NCI-H1105 treated with DMSO at 0.1 percent for 48 hours (cell line): ENCODE measurements at places on chromosomes 3 and 15.

- no peak for DNase-seq
These were observed 213.8 kb upstream of the FEZF2 start for GRCh38 chr3:62587169-62587568.

- DNase-seq: no peak
These were observed 11.0 kb downstream of the STARD5 start for GRCh38 chr15:81312790-81313543.

DNA sequence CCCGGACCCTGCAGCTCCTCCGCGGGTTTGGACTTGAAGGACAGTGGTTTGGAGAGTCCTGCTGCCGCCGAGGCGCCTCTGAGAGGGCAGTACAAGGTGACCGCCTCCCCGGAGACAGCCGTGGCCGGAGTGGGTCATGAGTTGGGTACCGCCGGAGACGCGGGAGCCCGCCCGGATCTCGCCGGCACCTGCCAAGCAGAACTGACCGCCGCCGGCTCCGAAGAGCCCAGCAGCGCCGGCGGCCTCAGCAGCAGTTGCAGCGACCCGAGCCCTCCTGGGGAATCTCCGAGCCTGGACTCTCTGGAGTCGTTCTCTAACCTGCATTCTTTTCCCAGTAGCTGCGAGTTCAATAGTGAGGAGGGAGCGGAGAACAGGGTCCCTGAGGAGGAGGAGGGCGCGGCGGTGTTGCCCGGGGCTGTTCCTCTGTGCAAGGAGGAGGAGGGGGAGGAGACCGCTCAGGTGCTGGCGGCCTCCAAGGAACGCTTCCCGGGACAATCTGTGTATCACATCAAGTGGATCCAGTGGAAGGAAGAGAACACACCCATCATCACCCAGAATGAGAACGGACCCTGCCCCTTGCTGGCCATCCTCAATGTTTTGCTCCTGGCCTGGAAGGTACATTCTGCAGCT, 634 bp downstream of the MINDY2 start:
- peak; percentile 57 for DNase-seq

DNA sequence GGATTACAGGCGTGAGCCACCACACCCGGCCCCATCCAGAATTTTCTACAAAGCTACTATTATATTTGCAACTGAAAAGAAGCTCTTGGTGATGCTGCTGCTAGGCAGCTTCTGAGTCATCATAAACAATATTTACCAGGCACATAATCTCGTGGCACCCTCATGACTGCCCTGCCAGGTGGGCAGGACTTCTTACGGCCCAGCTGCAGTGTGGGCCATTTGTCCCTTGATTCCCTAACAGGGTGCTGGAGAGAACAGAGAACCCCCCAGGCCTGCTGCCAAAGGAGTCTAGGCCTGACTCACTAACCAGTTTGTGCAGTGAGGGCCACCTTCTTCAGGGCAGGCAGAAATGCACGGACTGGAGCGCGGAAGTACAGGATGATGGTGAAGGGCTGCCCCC, 4.9 kb downstream of the EPB42 start:
- DNase-seq: no peak

- DNase-seq: peak; percentile 12
These were observed 1.1 kb upstream of the ECT2 start for GRCh38 chr3:172749230-172749965.
